ENCODE measurements at places on chromosomes 1 and 21.

- no peak for DNase-seq
These were observed 6.9 kb upstream of the NRAS start for GRCh38 chr1:114723457-114723856.

- no peak for DNase-seq
These were observed 45.0 kb downstream of the SLC19A1 start for GRCh38 chr21:45496968-45497845.

- DNase-seq: no peak
These were observed 296.0 kb upstream of the PTBP2 start for GRCh38 chr1:96425382-96426129.

GRCh38 chr1:37338658-37339057 lies 135.7 kb upstream of the ZC3H12A start:
- DNase-seq: no peak

- no peak for DNase-seq
These were observed 28.1 kb downstream of the SPSB1 start for GRCh38 chr1:9320520-9321479.

- DNase-seq: no peak
These were observed 215.6 kb downstream of the SPATA17 start for GRCh38 chr1:217846733-217847132.

GRCh38 chr1:112697781-112698201 lies 9.1 kb downstream of the RHOC start:
- no peak for DNase-seq
